Mesenteric fat pad (tissue), 1 donor: ENCODE measurements at places on chromosomes 7 and 10.

- no peak for DNase-seq
These were observed 178.3 kb upstream of the MKLN1 start for GRCh38 chr7:131149429-131149773.

DNA sequence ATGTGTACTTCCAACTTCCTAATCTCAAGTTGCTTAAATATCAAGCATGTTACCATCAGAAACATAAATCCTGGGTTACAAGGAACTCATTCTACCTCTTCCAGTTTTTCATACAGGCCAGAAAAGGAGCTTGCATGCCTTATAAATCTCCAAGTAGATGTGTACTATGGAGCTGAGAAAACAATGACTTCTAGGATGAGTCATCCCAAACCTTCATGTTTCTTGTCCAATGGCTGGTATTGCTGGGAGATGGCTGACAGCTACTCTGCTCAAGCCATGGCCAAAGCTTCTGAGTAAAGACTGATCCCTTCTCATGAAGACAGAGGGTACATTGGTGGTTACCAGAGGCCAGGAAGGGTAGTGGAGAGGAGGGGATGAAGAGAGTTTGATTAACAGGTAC, 8.6 kb downstream of the RAPGEF5 start:
- no peak for DNase-seq

- no peak for DNase-seq
These were observed 38.1 kb upstream of the XPNPEP1 start for GRCh38 chr10:109961174-109962001.

- no peak for DNase-seq
These were observed 105.0 kb downstream of the KMT2C start for GRCh38 chr7:152330827-152331226.
